T-helper 2 cell (primary cell): ENCODE measurements at places on chromosomes 6 and 20.

DNA sequence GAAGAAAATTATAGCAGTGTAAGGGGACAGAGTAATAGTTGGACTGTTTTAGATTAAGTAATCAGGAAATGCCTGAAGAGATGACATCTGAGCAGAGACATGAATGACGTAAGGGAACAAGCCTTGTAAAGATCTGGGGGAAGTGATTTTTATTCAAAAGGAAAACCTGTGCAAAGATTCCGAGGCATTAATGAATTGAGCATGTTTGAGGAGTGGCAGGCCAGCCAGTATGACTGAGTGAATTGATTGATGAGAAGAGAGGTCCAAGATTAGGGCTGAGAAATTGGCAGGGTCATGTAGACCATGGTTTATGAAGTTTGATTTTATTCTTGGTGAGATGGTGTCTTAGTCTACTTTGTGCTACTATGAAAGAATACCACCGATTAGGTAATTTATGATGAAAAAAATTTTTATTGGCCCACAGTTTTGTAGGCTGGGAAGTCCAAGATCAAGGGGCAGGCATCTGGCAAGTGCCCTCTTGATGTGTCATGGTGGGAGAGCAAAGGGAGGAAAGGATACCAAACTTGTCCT, 95.1 kb downstream of the LIN28B start:
- no peak for DNase-seq

DNA sequence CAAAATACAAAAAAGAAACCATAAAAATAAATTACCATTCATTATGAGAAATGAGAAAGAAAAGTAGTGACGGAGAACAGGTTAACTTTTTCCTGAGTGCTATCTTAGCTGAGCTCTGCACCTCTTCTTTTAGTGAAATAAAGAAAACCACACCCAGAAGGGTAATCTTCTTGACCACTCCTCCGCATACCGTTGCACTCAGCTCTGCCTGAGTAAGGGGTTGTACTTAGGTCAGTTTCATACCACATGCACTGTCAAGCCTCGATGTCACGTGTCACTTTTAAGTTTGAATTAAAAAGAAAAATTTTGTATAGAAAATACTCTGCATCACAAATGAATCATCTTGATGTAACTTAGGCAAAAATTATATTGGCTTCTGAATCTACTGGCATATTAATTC, 2.8 kb downstream of the EZR start:
- DNase-seq = peak; percentile 49

- no peak for DNase-seq
Observed at GRCh38 chr20:24235296-24236175, 233.9 kb upstream of the SYNDIG1 start.

- no peak for DNase-seq
Observed at GRCh38 chr20:49904440-49905214, 10.7 kb downstream of the SPATA2 start.

GRCh38 chr6:33906439-33906838, 102.6 kb upstream of the MLN start:
- DNase-seq = no peak

DNA sequence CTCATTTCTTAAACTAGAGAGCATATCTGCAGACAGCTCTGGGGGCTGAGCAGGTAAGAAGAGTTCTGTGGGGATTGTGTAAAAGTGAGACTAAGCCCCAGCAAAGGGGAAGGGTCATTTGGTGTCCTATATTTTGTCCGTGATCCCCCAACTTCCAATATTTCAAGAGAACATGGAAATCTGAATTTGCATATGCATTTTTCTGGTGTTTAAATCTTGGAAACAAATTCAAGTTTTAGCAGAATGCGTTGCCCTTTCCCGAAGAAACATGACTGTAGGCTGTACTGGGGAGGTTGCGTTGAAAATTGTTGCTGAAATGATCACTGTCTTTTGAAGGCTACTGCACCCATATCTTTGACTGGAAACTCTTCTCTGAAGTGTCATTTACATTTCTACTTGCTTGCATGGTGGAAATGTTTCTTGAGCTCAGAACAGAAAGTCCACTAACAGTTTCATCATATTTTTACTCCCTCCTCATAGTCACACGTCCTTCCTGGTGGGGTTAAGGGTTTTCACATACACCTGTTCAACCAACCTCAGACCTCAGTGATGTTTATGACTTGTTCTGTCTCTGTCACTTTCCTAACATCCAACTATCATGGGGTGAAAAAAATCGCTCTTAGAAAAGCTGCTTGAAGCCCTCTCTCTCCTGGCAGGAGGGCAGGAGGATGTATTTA, 140.3 kb downstream of the BCAS1 start:
- DNase-seq = no peak

- no peak for DNase-seq
Observed at GRCh38 chr6:996271-996852, 303.4 kb upstream of the EXOC2 start.

- no peak for DNase-seq
Observed at GRCh38 chr6:137405806-137406205, 88.4 kb downstream of the OLIG3 start.

- DNase-seq = no peak
Observed at GRCh38 chr20:23401051-23401450, 20.2 kb downstream of the NAPB start.

DNA sequence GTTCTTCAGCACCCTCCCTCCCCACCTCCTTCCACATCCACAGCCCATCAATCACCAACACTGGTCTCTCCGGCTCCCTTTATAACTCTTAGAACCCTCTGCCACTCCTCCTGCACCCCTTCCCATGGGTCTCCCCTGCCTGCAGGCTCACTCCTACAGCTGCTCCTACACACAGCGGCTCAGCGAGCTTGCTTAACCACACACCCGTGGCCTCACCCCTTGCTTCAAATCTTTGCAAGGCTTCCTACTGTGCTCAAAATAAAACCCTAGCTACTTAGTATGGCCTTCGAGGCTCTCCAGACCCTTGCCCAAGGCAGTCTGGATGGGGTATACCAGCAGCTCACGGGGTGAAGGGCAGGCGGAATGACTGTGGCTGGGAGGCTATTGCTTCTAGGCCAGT, 63.7 kb downstream of the JPH2 start:
- no peak for DNase-seq

GRCh38 chr6:44530209-44530909, 142.9 kb downstream of the CDC5L start:
- DNase-seq = no peak

DNA sequence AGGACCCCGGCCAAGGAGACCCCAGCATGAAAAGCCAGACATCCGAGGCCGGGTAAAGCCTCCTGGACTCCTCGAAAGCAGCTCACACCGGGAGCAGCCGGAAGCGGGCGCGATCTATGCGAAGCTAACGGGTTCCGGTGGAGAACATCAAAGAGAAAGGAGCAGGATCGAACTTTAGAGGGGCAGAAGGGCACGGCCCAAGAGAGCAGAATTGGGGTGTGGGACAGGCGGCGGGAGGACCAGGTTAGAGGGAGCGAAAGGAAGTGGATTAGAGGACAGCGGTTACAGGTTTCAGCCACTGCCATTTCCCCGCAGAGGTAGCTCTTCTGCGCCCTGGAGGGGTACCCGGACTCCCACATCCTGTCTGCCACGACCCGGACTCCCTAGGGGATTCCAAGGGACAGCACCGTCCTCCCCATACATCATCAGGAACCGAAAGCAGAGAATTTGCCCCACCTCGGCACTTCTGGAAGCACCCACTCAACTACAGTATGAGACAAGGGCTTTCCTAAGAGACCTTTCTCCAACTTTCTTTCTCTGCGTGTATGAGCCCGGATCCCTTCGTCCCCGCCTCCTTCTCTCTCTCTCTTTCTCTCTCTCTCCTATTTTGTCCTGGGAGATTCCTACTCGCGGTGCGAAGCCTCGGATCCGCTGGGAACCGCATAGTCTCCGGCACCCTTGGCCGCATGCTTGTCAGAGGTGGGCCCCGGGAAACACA, 507 bp upstream of the VGLL2 start:
- no peak for DNase-seq

DNA sequence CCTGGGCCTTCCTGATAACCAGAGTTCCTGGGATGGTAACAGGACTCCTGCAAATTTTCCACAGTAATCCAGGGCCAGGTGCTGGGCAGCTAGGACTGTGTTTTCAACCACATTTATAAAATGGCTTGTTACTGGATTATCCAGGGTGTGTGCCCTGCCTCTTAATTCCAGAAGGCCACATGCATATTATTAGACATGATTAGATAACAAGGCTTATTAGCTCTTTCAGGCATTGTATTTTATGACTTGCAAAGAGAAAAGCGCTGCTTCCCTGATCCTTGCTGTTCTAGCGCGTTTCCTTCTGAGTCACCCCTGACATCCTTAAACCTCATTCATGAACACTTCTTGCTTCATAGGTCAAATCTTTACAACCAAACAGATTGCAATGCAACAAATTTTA, 208.6 kb downstream of the UST start:
- no peak for DNase-seq

DNA sequence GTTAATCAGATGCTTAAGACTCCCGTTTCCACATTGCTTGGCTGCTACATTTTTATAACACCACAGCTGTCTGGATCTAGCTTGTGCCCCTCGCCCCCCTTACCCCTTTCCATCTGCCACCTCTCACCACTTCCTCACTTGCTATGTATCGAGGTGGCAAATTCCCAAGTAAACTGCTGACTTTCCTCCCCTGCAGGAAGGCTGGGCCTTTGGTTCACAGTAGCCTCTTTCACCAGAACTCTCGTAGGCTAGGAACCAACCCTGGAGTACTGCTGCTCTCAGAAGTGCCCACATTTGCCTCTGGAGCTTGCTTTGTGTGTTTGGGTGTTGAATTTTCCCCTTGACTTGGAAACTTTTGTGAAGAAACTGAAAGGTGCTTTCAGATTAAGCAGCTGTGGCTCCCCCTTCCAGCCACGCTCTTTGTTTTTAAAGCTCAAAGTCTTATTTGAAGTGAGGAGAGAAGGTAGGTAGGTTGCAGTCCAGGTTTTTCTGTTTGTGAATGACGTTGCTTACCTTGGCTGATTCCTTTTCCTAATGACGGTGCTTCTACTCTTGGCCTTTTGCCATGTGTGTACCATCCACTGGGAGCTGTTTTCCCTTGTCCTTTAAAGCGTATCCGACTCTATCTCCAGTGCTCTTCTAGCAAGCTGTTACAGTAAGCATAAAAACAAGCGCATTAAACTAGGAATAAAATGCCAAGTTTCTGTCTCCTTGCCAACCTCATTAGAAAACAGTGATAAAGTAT, 90.4 kb downstream of the CARMIL1 start:
- DNase-seq = no peak

- no peak for DNase-seq
Observed at GRCh38 chr6:162849269-162849668, 121.5 kb downstream of the PACRG start.

DNA sequence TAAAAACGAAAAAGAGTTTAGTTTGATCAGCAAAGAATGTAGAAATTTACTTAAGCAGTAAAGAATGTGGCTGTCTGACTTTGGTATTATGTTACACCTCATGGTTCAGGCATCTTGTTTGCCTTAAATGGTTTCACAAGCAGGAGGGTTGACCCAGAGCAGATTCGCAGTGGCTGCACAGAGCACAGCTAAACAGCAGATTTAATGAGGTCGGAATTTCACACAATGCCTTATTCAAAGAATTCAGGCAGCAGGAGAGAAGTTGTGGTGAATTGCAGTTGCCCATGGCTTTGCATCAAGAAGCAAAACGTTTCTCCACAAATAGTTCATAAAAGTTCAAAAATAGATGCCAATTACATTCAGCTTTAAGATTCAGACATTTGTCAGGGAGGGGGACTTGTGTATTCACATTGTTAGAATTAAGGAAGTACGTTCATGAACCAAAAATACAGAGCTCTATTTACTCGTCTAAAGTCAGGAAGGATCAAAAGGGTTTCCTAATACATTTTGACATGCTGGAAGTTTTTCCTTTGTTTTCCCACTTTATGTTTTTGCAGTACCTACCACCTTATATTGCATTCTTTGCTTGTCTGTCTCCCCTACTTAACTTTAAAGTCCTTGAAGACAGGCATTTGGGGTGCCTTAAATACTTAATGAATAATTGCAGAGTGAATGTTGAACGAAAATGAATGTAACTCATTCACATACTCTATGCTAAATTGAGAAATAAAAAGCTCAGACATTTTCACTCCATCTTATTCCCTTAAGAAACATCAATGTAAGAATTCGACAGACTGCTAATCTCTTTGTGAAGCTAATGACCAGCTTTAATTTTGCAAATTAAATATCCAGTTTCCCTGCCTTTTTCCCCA, 1163.6 kb upstream of the CITED2 start:
- no peak for DNase-seq

DNA sequence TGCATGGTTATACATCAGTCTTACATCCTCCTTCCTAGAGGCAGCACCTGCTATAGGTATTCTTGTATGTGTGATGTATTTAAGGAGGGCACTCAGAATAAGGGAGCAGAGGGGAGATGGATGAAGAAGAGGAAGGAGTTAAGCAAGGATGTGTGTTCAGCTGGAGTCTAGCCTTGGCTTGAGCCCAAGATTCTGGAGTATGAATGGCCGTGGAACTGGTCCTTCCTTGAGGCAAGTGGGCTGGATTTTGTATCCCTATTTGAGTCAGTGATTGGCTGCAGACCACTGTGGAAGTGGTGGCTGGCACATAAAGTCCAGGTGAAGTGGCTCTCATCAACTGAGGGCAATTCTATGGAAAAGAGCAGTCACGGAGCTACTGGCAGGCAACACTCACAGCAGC, 112.0 kb upstream of the RNF24 start:
- no peak for DNase-seq

GRCh38 chr20:6079016-6079415, 25.2 kb upstream of the LRRN4 start:
- no peak for DNase-seq

DNA sequence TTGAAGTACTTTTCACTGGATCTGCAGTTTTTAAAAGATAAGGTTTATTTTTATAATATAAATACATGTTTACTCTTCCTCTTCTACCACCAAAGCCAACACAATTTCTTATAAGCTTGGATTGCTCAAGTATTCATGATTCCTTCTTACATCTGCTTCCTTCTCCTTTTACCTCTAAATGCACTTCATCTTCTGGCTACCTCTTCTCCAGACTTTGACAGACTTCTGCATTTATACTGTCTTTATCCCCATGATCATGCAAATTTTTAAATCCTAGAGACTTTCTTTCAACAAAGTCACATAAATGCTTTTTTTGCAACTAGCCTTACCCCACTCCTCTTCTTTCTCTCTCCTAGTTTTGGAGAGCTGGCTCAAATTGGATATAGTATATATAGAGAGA, 142.9 kb downstream of the TFAP2B start:
- no peak for DNase-seq

GRCh38 chr20:37615340-37616109, 78.3 kb upstream of the CTNNBL1 start:
- DNase-seq = peak; percentile 6
